Stimulated activated CD8-positive, alpha-beta memory T cell treated with anti-CD3 and anti-CD28 coated beads, Interleukin-7, amount 100 ng/mL, for 24 hours (primary cell): ENCODE measurements at places on chromosomes 12 and 14.

DNA sequence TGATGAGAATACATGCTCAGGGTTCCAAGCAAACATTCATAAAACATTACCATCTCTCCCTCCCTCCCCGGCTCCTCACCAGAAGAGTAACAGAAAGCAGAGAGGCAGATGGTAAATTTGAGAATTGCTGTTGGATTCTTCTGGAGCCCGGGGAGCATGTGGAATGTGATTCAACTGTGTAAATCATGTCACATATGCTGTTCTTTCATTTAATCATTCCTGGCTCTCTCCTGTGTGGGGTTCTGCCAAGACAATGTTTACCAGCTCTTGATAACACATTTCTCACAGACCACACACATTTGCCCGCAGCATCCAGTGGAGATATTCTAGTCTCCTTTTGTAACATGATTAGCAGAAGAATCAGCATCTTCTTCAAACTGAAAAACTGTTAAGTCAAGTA, 23.4 kb upstream of the NR2C1 start:
- DNase-seq = no peak

DNA sequence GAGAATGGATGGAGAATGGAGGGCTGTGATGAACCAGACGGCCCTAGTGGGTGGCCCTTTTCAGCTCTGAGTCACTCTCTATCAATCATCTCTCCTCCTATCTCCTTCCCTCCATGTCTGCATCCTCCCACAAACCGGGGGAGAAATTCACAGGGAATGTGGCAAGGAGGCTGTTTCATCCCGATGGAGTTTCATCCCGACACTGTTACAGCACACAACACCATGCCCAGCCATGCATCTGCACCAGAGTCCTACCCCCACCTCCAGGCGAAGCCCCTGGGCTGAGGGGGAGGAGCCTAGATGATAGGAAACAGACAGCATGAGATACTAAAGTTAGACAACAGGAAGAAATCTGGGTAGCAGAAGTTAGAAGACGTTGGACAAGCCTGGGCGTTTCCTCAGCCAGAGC, 20.8 kb downstream of the SLC8B1 start:
- no peak for DNase-seq

DNA sequence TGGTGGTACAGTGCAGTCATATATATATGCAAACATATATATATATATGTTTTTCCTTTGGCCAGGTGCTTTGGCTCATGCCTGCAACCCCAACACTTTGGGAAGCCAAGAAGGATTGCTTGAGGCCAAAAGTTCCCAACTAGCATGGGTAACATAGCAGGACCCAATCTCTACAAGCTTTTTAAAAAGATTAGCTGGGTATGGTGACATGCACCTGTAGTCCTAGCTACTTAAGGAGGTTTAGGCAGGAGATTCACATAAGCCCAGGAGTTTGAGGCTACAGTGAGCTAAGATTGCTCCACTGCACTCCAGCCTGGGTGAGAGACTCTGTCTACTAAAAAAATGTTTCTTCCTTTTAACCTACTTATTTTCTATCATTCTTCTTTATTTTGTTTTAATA, 10.2 kb downstream of the PZP start:
- DNase-seq = no peak

DNA sequence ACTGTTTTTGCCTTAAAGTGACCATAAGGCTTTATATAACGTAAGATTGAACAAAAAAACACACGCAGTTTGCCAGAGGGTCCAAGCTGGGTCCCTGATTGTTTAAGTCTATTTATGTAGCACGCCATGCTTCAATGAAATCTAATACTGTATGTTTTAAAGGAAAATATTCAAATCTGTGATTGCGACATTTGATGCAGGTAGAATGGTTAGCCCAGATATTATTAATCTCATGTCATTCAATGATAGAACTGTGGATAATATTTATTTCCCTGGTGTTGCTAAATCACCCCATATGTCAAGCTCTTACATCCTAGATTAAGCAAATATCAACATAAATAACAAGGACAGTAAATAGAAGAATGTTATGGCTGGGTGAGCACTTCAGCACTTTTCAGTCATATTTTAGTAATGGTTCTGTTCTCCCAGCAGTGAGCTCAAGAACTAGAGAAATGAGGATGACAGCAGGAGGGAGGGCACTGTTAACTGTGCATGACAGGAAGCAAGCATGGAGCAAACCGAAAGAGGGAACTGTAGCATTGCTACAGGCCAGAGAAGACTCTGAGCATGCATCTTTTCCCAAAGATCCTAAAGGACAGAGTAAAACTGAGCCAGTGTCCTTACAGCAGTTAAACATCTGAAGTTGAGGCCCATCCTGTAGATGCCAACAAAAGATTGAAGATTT, 465.7 kb upstream of the MGAT4C start:
- DNase-seq = no peak

DNA sequence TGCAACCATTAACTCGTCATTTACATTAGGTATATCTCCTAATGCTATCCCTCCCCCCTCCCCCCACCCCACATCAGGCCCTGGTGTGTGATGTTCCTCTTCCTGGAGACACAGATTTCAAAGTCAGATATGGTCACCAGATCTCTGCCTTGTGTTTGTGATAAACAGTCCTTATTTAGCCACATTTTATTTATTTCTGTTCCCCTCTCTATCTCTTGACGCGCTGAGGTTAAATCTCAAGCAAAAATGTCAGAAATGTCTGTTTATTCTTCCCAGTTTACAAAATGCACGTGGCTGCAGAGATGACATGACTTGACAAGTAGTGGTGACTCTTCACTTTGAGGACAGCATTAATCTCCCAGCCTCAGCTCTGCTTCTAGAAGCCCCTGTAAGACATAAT, 11.5 kb upstream of the RASSF3 start:
- no peak for DNase-seq

DNA sequence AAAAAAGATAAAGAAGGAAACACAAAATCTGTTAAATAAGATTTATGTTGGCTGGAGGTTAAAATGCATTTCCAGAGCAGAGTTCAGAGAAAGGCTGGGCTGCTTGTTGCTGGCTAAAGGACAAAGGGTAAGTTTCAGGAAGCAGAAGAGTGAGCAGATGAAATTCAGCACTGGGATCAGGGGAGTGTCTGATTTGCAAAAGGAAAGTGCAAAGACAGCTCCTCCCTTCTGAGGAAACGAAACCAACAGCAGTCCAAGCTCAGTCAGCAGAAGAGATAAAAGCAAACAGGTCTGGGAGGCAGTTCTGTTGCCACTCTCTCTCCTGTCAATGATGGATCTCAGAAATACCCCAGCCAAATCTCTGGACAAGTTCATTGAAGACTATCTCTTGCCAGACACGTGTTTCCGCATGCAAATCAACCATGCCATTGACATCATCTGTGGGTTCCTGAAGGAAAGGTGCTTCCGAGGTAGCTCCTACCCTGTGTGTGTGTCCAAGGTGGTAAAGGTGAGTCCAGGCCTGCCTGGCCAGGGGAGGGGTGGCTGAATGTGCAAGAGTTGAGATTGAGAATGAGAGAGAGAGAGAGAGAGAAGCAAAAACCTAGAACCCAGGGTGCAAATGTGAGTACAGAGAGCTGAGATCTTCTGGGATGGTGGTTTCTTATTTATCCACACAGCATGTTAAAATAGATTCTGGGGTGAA, at the start of gene OAS1:
TSS of gene OAS1 (plus strand) at position 251 of the 703 bp plus-strand sequence. CDS start at position 329, 78 bp downstream.
- no peak for DNase-seq

DNA sequence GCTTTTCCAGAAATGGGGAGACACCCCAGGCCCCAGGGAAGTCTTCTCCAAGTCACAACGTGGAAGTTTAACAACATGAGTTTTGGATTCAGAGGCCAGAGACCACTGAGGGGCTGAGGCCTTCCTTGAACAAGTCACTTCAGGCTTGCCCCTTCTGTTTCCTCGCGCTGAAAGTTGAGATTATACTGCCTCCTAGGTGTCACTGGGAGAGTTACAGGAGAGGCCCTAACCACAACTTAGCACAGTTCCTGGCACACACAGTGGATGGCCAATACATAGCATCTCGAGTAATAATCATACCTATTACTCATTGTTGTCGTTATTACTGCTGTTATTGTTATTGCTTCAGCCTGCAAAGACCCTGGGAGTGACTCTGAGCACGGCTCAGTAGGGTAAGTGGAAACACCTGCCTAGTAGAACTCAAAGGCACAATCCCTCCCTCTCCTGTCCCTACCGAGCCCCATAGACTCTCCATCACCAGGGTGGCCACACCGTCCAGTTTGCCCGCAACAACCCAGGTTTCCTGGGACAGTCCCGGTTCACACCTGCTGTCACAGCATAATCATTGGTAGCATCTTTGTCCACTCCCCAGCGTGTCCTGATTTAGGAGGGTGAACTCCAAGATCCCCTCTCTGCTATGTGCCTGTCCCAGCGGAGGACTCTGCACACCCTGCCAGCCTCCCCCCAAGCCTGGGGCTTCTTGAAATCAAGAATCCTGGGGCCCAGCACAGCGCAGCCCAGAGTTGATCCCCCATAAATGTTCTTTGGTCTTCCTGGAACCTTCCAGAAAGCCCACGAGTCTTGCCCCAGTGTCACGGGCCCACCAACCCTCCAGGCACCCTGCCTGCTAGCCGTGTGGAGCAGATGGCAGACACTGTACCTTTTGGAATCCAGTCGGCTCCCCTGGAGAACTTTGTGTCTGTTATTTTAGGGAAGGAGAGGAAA, 85.0 kb downstream of the SYNE3 start:
- no peak for DNase-seq

DNA sequence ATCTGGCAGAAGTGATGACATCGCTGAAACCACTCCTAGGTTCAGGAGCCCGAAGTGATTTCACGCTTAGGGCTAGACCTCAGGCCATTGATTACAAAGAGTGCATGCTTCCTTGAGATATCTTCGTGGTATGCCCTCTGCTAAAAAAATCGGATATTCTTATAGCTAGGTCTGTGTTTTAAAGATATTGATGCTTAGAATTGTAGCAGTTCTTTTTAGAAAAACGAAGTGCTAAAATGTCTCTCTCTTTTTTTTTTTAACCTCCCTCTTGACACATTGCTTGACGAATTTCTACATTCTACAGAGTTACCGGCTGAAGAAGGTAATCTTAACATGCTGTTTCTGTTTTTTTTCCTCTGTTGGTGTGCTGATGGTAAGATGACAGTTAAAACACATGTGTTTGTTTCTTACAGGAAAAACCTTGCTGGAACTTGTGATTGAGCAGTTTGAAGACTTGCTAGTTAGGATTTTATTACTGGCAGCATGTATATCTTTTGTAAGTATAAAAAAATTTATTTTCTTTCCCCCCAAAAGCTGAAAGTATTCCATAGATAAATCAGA, 1.3 kb downstream of the ATP2A2 start:
- DNase-seq = no peak

- peak; percentile 52 for DNase-seq
These were observed 3.5 kb downstream of the PTPN21 start for GRCh38 chr14:88551094-88551870.

- no peak for DNase-seq
These were observed 67.6 kb downstream of the ARF6 start for GRCh38 chr14:49960453-49960852.

DNA sequence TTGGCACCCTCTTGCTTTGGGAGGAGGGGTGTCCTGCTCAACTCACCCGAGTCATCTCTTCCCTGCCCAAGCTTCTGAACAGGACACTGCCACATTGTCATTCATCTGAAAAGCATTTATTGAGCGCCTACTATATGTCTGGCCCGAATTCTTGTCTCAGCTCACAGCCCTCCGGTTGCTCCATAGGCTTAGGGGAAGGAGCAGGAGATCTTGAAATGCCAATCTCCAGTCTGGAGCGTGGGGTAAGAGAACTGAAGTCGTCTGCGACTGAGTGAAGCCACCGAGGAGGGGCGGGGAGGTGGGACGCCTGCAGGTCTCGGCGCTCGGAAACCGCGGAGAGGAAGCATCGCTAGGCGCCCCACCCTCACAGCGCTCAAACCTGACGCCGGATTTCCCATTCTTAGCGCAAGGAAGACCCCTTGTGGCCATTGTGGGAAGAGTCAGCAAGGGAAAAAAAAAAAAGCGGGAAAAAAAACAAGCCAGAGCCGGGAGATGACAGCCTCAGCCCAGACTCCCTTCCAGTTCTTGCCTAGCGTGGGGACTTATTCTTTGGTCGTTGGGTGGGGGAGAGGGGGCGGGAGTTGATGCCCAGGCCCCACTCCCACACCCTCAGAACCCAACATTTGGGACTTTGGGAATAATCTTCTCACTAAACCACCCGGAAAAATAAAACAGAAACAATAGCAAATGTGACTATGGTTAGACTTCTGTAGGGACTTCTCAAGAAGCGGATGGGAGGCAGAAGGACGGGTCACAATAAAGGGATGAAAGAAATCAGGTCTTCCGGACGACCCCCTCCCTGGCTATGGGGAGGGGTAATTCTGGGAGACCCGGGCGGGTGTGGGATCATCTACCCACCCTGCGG, 28.2 kb upstream of the SMUG1 start:
- DNase-seq = peak; percentile 36

GRCh38 chr12:49671031-49671765, 36.0 kb downstream of the FMNL3 start:
- peak; percentile 17 for DNase-seq

- DNase-seq = no peak
These were observed 153.4 kb upstream of the PDZRN4 start for GRCh38 chr12:41034686-41035085.

DNA sequence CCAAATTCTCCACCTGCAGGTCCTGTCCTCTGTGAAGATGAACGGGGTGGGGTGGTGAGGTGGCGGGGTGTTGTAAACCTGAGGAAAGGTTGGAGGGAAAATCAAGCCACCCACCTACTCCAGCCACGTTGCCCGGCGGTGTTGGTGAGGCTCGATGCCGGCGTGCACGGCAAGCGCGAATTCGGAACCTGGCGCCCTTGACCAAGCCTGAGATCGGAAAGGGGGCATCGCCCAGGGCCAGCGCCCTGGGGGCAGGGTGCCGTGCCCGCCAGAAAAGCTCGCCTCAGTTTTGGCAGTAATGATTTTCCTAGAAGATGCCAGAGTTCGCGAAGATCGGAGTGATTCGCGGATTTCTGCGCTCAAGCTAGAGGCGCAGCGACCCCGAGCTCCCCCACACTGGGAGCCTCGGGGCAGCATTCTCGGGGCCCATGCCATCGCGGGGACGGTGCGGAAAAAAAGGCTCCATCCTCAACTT, 817 bp downstream of the STXBP6 start:
- DNase-seq = no peak

- DNase-seq = no peak
These were observed 1.1 kb downstream of the SYNE2 start for GRCh38 chr14:63853831-63854293.

- DNase-seq = no peak
These were observed 65.2 kb upstream of the DIO3 start for GRCh38 chr14:101495827-101496775.

DNA sequence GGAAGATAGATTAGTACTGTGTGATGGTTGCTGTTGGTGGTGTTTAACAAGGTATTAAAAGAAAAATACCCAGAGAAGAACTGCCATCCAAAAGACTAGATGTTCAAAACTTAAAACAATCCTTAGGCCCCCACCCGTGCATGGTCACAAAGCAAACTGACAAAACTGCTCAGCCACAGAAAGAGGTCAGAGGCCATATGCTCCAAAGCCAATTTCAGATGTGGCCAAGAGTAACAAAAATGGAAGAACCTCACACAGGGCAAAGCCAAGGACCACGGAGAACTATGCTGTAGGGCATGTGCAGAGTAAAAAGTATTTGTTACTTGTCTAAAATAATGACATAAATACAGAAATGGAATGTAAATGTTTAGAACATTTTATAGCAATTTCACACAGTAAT, 5.3 kb downstream of the TXNDC16 start:
- no peak for DNase-seq
